ENCODE measurements at places on chromosomes 6 and 20.

DNA sequence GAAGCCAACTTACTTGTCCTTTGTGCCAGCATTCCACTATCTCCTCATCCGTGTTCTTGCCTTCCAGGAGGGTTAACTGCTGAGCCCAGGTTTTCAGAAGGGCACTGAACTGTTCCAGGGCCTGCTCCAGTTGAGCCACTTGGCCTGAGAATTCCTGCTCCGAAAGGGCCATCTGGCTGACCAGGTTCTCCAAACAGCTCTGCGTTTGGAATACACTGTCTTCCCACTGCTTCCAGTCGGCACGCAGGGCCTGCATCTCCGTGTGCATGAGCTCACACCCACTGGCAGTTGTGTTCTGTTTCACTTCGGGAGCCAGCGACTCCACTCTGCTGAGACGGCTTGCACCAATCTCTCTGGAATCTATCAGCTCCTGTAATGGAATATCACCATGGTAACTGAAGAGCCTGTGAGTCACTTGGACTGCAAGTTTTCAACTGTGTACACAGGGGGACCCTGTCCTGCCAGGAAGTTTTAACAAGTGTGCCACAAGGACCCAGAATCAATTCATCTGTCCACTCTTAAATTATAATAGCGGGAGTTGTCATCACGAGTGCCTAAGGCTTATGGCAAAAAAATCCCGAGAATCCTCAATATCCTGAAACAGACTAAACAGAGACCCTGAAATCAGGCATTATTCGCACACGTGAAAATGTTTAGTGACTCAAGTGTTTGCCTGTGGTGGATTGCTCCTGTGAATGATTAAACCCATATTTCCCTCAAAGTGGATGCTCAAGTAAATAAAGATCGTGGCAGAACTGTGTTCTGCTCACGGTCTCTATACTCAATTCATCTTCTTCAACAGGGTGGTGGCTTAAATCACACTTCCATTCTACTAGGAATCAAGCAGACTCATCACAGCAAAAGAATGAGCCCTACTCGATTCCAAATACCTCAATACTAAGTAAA lies 255.9 kb downstream of the SYNE1 start:
- peak; percentile 59 for DNase-seq
- no peaks in the 10 kb centered on the region for H3K27me3 ChIP-seq
- H3K27ac ChIP-seq: peak overlapping the region; percentile 91
- peak overlapping the region; percentile 32 for H3K4me3 ChIP-seq
- peaks cover 18% of the 10 kb centered on the region for H3K4me1 ChIP-seq

- H3K27ac ChIP-seq: no peak overlapping the region
- no peaks in the 10 kb centered on the region for H3K27me3 ChIP-seq
- no peaks in the 10 kb centered on the region for H3K36me3 ChIP-seq
- no peak overlapping the region for H3K4me3 ChIP-seq
- no peak for DNase-seq
Measured at GRCh38 chr6:169023161-169023874, 230.3 kb downstream of the THBS2 start.

- peaks cover 6% of the 10 kb centered on the region for H3K4me1 ChIP-seq
- H3K27ac ChIP-seq: no peak overlapping the region
- H3K36me3 ChIP-seq: no peaks in the 10 kb centered on the region
- H3K27me3 ChIP-seq: peaks cover 31% of the 10 kb centered on the region
- H3K4me3 ChIP-seq: no peak overlapping the region
- peak; percentile 7 for DNase-seq
Measured at GRCh38 chr6:48535582-48536009, 424.6 kb upstream of the PTCHD4 start.

DNA sequence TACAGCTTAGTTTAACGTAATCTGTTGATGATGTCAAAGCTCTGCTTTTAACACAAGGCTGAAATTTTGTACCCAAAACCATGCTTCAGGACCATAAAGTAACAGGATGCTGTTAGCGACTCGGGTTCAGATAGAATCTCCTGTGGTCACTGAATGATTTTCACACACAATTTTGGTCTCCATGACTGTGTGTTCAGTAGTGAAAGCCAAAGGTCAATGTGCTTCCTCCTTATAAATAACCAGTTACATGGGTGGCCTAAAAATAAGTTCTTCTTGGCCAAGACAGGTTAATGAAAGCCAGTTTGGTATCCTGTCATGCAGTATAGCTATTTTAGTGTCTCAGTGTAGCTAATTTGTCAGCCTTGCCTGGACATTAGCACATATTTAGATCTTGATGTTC lies 19.1 kb upstream of the LOC128125822 start:
- no peaks in the 10 kb centered on the region for H3K27me3 ChIP-seq
- H3K27ac ChIP-seq: no peak overlapping the region
- no peak overlapping the region for H3K4me3 ChIP-seq
- DNase-seq: no peak

DNA sequence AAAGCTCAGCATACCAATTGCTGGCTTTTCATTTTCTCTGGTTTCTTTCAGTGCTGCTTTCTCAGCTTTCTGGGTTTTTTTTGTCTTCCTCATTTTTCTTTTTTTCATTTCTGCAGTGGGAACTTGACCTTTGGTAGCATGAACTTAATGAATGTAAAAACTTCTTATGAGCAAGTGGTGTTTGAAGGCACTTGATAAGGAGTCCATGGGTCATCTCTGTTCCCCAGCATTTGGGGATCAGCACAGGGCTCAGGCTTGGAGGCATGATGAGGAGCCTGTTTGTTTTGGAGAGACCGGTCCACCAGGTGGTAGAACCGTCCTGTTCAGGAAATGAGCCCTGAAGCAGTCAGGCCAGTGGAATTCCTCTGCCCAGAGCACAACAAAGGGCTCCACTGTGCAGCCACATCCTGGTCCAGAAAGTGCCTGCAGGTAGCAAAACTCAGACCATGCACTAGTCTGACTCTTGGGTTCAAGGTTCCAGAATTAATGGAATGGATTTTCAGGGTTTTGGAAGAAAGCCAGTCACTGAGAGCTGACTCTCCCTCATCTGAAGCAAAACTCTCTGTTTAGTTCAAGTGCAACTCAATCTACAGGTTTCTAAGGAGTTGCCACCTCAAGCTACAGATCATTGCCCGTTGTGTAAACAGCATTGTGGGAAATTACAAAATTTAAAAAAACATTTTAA lies 52.3 kb upstream of the ADGRF1 start:
- no peak overlapping the region for H3K4me3 ChIP-seq
- peaks cover 45% of the 10 kb centered on the region for H3K4me1 ChIP-seq
- no peaks in the 10 kb centered on the region for H3K36me3 ChIP-seq
- H3K27ac ChIP-seq: no peak overlapping the region
- DNase-seq: no peak

Measured in keratinocyte (primary cell).